Stimulated activated naive CD4-positive, alpha-beta T cell treated with Interleukin-2 at 50 U/mL for 16 hours (primary cell): ENCODE measurements at places on chromosomes 5 and 9.

DNA sequence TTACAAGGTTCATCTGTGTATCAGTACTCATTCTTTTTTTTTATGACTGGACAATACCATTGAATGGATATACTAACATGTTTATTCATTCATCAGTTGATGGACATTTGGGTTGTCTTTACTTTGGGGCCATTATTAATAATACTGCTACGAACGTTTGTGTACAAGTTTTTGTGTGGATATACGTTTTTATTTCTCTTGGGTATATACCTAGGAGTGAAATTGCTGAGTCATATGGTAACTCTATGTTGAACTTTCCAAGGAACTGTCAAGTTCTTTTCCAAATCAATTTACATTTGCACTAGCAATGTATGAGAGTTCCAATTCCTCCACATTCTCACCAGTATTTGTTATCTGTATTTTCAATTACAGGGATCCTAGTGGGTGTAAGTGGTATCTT is 12.0 kb upstream of the LECT2 start:
- DNase-seq: no peak

DNA sequence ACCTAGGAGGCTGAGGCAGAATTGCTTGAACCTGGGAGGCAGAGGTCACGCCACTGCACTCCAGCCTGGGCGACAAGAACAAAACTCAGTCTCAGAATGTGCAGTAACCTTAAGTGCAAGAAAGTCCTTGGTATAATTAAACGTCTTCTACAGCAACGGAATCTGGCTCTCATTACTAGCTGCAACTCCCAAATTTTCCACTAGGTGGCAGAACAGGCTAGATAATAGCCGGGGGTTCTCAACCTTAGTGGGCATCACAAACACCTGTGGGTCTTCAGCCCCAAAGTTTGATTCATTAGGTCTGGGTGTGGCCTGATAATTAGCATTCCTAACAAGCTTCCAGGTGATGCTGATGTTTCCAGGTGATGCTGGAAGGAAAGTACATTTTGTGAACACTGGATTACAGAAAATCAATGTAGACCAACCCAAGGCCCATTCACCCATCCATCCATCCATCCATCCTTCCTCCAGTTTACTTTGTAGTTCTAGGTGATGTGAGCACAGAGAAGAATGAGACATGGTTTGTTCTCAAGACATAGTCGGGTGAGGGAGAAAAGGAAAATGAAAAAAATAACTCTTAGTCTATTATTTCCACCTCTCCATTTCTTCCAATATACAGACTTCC is 37.3 kb downstream of the FBXW2 start:
- peak; percentile 33 for DNase-seq

GRCh38 chr9:134349936-134350335 is 23.7 kb downstream of the RXRA start:
- DNase-seq: no peak

DNA sequence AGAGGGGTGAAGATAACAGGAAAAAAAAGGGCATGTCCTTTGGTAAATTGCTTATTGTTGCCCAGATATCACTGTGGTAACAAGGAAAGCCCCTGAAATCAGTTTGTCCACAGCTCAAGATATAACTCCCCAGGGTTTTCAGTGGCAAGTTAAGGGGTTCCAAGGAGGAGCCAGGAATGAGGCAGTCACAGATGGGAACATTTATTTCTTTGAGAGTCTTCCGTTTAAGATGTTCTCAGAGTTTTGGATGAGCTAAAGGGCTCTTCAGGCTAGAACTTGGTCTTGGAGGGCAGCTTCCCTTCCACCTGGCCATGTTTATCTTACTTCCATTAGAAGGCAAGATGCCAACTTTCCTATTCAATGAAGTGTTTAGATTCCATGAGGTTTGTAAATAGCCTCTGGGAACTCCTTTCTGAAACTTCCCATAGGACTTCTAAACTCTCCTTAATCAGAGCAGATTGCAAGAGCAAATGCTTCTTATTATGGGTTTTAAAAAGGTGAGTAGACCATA is 277.6 kb upstream of the TNC start:
- no peak for DNase-seq

GRCh38 chr9:105676351-105676923 is 14.2 kb downstream of the TAL2 start:
- no peak for DNase-seq

GRCh38 chr9:131271506-131271931 is 4.8 kb downstream of the FAM78A start:
- DNase-seq: peak; percentile 20

GRCh38 chr5:14580398-14581034 is 1.1 kb upstream of the OTULINL start:
- DNase-seq: no peak

DNA sequence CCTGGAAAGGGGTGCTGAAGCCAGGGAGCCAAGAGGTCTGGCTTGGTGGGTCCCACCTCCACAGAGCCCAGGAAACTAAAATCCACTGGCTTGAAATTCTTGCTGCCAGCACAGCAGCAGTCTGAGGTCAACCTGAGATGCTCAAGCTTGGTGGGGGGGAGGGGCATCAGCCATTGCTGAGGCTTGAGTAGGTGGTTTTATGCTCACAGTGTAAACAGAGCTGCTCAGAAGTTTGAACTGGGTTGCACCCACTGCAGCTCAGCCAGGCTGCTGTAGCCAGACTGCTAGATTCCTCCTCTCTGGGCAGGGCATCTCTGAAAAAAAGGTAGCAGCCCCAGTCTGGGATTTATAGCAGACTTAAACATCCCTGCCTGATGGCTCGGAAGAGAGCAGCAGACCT is 55.5 kb upstream of the FBXL17 start:
- DNase-seq: no peak

DNA sequence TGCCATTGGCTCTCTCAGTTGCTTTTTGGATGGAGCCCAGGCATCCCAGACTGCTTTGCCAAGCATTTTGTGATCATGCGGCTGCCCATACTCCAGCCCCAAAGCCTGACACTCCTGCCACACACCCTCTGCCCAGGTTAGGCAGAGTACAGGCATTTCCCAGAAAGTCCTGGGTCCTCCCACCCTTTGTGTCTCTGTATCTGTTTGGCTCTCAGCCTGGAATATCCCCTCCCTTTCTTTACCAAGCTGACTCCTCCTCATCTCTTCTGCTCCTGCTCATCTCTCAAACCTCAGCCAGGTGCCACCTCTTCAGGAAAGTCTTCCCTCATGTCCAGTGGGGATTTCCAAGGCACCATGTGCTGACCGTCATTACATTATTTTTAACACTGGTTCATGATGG is 14.3 kb upstream of the SH3RF2 start:
- no peak for DNase-seq

GRCh38 chr5:78577071-78577807 is 71.3 kb downstream of the LHFPL2 start:
- DNase-seq: no peak

GRCh38 chr9:68883224-68883623 is 130.7 kb downstream of the PRKACG start:
- DNase-seq: no peak

- no peak for DNase-seq
Observed at GRCh38 chr9:30522486-30522885, 1862.0 kb upstream of the ACO1 start.

DNA sequence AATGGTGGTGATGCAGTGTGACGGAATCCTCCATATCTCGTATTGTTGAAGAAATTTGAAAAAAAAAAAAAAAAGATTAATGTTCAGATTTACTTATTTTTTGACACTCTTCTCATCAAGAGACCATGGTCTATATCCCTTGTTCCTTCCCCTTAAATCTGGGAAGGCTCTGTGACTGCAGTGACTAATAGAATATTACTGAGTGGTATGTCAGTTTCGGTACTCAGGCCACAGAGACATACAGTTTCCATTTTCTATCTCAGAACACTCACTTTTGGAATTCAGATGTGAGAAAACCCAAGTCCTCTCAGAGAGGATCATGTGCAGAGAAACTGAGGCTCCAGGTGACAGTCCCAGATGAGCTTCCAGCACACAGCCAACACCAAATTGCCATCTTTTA is 1193.5 kb downstream of the DTWD2 start:
- DNase-seq: no peak

GRCh38 chr5:139335811-139336210 is 5.8 kb upstream of the PAIP2 start:
- DNase-seq: no peak

GRCh38 chr5:102755686-102756371 is 724 bp downstream of the PAM start:
- DNase-seq: peak; percentile 76

GRCh38 chr9:76032038-76032796 is 141.7 kb downstream of the PCSK5 start:
- DNase-seq: no peak

DNA sequence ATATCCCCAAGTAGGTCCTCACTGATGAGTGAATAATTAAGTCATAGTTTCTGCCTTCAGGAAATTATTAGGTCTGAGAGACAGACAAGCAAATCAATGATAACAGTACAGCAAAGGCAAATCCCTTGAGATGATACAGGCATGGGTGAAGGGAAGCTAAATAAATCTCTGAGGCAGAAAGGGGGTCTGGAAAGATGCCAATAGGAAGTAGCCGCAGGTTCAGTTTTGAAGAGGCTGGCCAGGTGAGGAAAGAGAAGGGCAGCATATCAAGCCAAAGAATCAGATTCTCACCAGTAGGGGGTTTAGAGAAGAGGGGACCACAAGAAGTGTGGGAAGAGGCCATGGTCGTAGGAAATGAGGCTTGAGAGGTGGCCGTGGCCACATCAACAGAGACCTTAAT is 85.8 kb downstream of the KIAA1958 start:
- no peak for DNase-seq

DNA sequence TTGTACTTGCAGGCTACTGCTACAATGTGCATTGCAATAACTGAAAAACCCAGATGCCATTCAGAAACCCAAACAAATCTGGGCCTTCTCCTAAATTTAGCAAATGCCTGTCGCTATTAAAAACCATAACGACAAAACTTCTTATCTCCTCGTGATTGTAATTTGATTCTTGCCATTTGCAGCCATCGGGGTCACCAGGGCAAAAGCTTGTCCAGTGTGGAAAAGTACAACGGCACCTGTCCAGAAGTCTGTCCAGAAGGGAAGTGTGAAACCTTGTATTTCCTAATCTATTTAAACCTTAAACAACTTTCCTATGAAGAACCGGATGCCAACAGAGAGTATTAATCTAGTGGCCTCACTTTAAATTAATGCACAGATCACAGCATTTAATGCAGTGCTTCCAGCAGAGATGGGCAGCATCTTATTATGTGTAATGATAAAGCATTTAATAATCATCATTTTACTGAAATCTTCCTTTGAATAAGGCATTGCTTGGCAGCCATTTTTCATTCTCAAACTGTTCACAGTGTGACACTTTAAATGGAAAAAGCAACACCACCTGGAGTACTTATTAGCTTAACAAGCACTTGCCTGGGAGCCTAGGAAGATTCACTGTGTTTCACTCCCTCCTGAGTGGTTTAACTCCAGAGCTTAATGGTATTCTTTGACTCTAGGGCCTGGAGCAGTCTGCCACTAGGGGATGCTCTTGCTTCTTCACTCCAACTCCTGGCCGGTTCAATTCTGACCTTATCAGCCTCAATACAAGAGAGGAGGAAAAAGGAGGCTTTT is 4.9 kb upstream of the C7 start:
- peak; percentile 1 for DNase-seq

- DNase-seq: no peak
Observed at GRCh38 chr5:160479926-160480325, 58.3 kb downstream of the PTTG1 start.
